ENCODE measurements at places on chromosomes 7 and 10.

GRCh38 chr7:148151778-148152177, 438.8 kb upstream of the C7orf33 start:
- no peak for DNase-seq

DNA sequence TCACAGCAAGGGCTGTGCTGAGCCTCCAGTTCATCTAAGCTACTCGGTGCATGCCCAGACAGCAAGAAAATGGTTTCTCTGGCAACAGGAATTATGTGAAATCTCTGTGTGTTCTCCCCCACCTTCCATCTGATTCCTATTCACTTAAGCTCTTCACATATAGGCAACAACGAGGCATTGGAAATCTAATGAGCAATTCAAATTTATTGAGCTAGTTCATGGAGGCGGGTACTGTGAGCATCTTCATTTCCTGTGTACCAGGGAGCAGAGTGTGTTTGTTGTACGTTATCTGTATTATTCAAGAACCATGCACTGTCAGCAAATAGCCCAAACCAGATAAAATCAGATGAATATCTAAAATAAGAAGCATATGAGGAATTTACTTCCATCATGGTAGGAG, 739.1 kb downstream of the MAGI2 start:
- no peak for DNase-seq

DNA sequence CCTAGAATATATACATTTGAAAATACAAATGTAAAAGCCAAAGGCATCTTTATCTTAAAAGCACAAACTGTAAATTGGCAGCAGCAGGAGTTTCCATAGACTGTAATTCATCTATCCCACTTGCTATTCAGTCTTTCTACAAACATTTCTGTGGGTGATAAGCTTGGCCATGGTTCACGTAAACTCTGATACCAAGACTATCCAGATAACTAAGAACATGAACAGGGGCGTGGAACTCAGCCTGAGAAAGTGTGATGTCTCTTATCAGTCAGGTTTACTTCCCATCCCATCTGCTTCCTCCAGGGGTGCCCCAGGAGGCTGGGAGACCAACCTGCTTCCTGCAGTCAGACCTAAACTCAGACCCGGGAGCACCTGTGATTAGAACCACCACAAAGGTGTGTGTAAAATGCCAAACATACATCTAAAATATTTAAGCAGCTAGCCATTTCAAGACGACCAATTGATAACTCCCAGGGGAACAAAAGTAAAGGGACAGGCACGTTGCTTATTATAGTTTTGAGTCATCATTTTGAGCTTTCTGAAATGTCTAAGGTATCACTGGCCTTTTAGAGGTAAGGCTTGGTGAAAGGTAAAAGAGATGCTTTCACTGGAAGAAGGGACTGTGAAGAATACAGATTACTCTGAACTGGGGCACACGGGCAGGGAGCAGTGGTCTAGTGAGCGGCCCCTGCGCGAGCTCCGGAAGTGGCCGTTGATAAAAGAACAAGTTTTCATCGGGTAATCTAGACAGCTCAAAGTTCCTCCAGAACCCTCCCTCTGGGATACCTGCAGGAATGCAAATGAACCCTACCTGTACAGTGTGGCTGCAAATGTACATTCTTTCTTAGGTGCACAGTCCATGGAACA, 51.5 kb downstream of the RSU1 start:
- DNase-seq: no peak

DNA sequence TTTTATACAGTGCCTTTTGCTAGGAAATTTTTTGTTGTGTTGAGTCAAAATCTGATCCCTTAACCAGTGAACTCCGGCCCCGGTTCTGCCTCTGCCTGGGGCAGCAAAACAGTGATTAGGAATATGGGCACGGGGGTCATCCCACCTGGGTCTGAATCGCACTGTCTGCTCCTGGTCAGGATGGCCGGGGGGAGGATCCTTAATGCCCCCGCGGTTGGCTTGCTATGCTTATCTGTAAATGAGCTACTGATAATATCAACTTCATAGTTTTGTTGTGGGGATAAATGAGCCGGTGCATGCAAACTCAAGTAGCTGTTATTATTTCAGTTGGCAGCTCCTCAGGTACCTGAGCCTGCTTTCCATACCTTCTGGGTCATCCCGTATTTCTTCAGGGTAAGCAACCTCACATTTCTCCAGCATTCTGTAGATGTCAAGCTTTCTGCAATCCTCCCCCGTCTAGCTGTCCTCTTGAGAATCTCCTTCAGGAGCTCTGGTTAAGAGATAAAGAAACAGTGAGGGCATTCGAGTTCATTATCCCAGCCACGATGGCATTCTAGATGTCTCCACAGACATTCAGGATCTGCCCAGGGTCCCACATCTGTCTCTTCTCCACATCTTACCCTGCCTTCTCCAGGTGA, 592.2 kb downstream of the SDK1 start:
- no peak for DNase-seq

- DNase-seq: no peak
Observed at GRCh38 chr10:117747636-117748035, 205.1 kb downstream of the EMX2 start.

DNA sequence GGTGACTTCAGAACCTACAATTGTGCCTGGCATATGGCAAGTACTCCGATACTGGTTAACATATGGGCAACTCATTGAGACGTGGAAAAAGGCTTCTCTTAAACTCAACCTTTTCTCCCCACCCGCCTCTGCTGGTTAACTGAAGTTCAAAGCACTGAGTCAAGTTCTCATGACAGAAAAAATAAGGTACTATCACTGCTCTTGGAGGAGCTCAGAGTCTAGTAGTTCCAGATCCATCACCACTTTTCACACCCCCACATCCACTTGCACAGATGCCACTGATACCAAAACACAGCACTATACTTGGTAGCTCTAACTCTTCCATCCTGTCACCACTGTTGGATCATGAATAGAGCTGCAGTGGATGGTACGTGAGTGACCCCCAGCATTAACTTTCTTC, 36.2 kb downstream of the CCDC6 start:
- no peak for DNase-seq

DNA sequence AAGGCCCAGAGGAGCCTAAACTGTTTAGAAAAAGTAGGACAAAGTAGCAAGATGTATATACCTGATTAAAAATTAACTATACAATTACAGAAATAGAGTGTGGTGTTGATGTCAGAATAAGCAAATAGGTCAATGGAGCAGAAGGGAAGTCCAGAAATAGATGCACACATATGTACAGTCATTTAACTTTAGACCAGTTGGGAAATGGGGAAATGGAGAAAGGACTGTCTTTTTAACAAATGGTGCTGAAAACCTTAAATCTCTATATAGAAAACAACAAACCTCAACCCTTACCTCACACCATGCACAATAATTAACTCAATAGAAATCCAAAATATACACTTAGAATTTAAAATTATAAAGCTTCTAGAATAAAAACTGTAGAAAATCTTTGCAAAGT, 72.2 kb downstream of the CH25H start:
- DNase-seq: no peak
